ENCODE measurements at places on chromosomes 5 and 9.

- DNase-seq, result no peak
Measured at GRCh38 chr9:5630081-5630507, 1.2 kb downstream of the RIC1 start.

DNA sequence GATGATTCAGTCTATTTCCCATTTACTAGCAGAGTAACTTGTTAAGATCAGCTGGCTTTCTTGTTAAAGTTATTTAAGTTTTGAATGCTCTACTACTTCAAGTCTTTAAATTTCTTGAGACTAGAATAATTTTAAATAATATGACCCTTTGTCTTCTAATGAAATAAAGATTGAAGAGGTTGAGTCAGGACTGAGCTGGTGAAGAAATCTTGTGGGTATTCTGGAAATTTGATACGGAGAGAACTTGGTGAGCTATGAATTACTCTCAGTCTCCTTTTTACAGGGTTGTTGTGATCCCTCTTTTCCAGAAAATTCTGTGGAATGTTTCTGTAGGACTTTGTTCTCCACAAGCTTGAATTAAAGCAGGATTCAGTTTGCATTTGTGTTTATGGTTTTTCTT lies 29.3 kb downstream of the RNF20 start:
- no peak for DNase-seq

DNA sequence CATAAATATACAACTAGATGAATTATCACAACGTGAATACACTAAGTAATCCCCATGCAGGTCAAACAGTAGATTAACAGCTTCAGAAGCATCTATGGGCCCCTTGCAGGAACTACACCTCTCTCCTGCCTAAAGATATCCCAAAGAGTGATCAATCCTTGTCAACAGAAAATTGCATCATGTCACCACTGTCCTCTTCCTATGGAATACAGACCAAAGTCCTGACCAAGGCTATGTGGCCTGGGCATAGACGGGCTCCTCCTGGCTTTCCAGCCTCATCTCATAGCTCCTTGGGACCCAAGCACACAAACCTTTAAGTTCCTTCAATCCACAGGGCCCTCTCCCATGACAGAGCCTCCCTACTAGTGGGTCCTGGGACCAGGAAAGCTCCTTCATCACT lies 25.3 kb downstream of the NIPAL4 start:
- DNase-seq, result no peak

DNA sequence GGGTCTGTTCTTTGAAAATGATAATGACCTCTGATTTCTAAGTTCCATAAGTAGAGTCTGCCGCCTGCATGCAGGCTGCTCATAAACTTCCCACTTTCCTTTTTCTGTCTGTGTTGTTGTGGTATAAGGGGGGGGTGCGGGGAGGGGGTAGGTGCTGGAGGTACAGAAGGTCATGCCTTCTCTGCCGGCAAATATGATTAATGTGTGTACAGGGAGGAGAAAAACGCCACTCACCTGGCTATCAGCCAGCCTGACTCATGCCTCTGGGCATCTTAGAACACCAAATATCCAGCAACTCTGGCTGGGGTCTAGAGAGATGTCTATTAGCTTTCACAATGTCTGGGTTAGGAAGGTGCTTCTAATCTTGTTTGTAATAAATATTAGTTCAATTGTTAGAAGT lies 128.3 kb downstream of the EFNA5 start:
- DNase-seq, result no peak

DNA sequence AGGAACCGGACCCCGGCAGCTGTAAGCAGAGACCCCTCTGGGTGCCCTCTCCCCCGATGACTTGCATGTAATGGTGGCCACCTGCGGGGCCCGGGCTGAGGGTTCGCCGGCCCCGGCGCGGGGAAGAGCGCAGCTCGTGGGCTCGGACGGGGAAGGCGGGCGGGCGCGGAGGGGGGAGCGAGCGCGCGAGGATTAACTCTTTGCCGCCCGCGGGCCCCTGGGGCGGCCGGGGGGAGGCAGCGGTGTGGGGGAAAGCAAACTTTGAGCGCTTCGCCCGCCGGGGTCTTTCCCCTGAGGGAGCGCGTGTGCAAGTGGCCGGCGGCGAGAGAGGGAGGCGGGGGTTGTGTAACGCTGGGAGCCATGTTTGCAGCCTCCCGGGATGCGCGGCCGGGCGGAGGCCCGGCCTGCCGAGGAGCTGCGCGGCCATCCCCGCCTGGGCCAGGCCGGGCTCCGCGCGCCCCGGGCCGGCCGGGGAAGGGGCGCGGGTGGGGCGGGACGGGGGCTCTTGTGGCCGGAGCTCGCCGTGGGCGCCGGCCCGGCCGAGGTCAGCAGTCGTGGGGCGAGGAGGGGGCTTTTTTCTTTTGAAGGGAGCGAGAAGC lies 547 bp downstream of the ANP32B start:
- DNase-seq, result no peak

DNA sequence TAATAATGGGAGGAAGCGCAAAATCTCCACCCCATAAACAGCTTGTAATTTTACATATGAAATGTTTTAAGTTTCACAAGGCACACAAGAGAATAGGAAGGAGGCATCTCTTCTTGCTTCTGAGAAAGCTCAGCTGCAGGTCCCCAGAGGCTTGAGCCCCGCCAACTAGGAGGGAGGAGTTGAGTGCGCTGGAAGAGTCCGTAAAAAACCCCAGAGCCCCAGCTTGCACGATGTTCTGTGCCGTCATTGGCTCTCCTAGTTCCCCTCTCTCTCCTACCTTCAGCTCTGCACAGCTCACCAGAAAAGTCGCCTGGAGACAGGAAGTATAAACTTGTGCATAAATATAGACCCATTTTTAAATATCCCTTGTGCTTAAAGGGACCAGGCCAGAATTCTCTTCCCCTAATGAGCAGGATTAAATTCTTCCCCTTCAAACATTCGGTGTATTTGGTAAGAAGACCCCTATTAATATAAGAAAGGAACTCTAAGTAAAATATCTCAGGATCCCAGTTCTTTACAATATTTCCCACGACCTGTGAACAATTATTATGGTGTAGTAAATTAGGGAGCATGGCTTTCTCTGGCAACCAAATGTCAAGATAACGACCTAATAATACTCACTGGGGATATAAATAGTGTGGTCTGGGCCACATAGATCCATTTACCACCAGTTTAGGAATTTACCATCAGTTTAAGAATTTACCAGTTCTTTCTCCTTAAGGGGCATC lies 13.7 kb downstream of the GLRX start:
- DNase-seq, result no peak

- no peak for DNase-seq
Measured at GRCh38 chr5:28156981-28157380, 1118.6 kb upstream of the CDH9 start.

GRCh38 chr5:137015540-137016116 lies 483.5 kb downstream of the SPOCK1 start:
- DNase-seq, result no peak

- DNase-seq, result no peak
Measured at GRCh38 chr5:169876386-169876785, 103.9 kb downstream of the INSYN2B start.

- no peak for DNase-seq
Measured at GRCh38 chr9:74458832-74459231, 38.3 kb upstream of the RORB start.

- no peak for DNase-seq
Measured at GRCh38 chr5:119010206-119010605, 21.9 kb upstream of the DTWD2 start.

- no peak for DNase-seq
Measured at GRCh38 chr9:120531683-120532300, 48.2 kb downstream of the CDK5RAP2 start.

- no peak for DNase-seq
Measured at GRCh38 chr5:74289691-74290090, 350.8 kb downstream of the ENC1 start.

DNA sequence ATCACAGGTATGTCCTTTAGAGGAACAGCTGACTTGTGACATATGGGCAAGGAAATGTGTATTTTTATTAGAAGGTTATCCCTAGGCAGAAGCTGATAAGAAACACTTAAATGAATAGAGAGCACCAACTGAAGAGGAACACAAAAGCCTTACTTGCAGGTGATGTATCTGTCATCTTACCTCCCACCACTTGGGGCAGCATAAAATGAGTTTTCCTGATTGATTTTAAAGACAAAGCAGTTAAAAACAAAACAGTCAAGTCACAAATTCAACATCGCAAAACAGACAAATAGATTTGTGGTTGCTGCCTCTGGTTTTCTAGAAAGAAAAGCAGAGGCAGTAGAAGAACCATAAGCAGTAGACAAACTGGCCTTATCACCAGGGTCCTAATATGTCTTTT lies 302.4 kb upstream of the ZNF462 start:
- DNase-seq, result no peak

GRCh38 chr9:21995006-21995665 lies 545 bp downstream of the CDKN2B-AS1 start:
- no peak for DNase-seq

DNA sequence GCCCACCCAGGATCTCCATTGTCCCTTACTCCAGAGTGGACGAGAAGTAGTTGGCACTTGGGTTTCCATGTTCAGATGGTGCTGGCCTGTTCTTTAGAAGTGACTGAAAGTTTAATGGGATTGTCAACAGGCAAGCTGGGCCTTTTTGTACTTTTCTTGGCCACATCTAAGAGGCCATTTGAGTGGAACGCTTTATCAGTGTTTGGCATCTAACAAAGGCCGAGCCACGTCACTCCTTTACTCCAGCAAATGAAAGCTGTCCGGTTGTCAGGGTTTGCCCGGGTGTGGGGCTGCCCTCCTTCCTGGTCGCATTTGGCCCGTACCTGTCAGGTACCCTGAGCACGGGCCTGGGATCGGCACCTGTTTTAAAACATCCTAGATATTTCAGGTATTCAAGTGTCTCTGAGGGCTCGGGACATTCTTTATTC lies 71.5 kb downstream of the RCL1 start:
- no peak for DNase-seq

Measured in cortex of kidney (tissue), 1 donor.